Retinal pigment epithelial cell (primary cell): ENCODE measurements at places on chromosomes 5 and 9.

- DNase-seq, result no peak
These were observed 58.1 kb downstream of the NNT start for GRCh38 chr5:43661102-43661501.

GRCh38 chr9:121399883-121400607 lies 30.0 kb upstream of the STOM start:
- DNase-seq, result peak; percentile 37

DNA sequence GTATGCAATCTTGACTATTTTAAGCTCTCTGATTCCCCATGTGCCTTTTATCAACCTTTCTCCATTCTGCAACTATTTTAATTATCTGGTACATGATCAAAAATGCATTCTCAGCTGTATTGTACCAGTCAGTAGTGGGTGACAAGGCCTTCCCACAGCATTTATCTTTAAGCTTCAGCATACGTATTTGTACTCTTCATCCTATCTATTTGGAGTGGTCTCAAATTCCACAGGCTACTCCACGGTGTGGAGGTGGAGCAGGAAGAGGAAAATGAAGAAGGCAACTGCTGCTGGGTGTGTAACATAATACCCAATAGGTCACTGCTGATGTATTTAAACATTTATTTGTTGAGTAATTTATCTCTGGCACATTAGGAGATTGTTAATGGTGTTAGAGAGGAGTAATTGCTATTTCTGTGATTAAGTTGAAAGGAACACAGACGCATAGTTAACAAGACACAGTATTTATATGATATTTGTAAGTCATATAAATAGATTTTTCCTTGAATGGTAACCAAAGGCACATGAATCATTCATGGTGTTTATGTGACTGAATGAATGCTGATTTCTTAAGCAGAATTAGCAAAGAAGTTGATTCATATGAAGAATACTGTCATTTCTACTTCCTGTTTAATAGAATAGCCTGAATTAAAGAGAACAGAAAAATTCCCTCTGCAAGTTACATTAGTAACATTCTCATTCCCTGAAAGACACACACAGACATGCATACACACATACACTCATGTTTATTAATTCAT lies 153.8 kb upstream of the NR3C1 start:
- no peak for DNase-seq

DNA sequence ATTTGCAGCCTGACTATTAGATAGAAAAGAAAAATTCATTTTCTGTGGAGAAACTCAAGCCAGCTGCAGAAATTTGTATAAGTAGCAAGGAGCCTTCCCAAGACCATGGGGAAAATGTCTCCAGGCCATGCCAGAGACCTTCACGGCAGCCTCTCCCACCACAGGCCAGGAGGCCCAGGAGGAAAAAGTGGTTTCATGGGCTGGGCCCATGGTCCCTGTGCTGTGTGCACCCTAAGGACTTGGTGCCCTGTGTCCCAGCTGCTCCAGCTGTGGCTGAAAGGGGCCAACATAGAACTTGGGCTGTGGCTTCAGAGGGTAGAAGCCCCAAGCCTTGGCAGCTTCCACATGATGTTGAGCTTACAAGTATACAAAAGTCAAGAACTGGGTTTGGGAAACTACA lies 73.3 kb upstream of the TTC23L start:
- DNase-seq, result no peak

- no peak for DNase-seq
These were observed 18.7 kb upstream of the LECT2 start for GRCh38 chr5:135973323-135974020.

DNA sequence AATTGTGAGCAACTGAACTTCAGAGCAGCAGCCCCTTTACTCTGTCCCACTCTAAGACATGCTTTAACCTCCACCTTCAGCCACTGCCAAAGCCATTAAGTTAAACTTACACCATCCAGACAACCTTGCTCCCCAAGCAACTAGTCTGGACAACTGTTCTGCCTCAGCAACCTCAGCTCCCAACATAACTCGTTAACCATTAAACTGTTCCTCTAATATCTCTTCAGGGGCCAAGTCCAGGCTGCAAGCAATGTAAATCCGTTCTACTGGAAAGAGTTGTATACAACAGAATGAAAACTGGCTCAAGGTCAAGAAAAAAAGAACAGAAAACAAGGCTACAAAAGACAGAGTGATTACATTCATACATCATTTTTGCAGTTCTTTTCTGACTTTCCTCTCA lies 131.7 kb upstream of the TARS1 start:
- no peak for DNase-seq

GRCh38 chr5:165296401-165297130 lies 1791.1 kb downstream of the MAT2B start:
- DNase-seq, result no peak

DNA sequence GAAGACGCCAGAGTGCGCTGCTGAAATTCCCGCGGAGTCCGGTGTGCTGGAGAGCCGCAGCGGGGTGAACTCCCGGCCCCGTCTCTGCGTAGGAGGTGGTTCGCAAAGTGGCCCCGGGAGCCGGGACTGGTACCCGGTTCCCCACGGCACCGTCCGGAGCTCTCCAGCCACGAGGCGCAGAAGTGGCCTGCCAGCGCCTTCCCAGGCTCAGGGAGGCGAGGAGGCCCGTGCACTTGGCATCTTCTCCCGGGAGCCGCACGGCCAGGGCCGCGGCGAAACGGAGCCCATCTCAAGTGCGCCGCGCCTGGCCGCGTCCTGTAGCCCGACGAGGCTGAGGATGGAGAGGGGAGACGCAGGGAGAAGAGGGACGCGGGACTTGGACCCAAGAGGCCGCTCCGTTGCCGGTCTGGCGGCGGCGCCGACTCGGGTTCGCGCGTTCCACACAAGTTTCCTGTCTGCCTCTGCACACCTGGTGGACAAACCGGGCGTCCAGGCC lies 1.1 kb upstream of the IRX1 start:
- no peak for DNase-seq

DNA sequence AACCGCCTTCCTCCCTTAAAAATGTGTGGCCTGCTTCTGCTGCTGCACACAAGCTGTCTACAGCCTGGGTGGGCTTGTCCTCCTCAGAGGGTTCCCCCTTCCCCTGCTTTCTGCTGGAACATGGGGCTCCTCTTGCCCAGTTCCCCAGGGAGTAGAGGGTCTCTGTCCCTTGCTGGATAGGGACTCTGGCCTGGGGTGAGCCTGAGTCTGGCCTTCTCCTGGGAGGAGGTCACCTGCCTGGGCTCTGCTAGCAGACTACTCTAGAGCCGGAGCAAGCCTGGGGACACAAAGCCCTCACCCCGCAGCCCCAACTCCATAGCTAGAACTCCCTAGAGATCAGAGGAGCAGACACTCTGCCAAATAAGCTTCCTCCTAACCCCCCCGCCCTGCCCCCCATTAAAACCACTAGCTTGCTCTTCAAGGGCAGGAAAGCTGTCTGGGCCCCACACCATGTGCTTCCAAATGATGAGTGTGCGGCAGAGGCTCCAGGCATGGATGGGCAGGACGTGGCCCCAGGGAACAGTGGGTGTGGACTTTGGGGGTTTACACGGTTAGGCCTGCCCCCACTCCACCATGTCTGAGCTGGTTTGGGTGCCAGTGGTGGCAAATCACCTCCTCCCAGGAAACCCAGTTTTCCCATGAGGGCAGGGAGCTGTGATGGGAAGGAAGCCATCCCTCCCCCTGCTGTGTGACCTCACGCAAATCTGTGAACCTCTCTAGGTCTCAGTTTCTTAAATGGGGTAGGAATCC lies 10.0 kb downstream of the TCF7 start:
- no peak for DNase-seq

- peak; percentile 20 for DNase-seq
These were observed 105.9 kb downstream of the UNC13B start for GRCh38 chr9:35267710-35268109.

- DNase-seq, result no peak
These were observed 20.1 kb downstream of the TTC1 start for GRCh38 chr5:160029004-160029403.

- no peak for DNase-seq
These were observed 840.3 kb upstream of the SEMA6A start for GRCh38 chr5:117414926-117415325.
